ENCODE measurements at places on chromosomes 12 and 14.

DNA sequence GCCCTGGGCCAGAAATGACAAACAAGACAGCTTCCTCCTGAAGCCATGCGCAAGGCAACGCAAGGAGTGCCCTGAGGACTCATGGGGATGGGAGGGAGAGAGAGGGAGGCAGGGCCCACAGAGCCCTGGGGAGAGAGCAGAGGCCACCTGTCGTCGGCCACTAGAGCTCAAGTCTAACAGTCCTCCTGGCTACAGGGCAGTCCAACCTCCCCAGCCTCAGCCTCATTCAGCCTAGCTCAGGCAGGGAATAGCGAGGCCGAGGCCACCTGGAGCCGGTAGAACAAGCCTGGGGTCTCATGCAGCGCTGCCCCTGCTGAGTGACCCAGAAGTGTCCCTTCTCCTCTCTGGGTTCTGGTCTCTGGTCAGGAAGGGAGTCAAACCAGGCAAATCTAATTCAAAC, 69.5 kb downstream of the BCL11B start:
- DNase-seq, result no peak

DNA sequence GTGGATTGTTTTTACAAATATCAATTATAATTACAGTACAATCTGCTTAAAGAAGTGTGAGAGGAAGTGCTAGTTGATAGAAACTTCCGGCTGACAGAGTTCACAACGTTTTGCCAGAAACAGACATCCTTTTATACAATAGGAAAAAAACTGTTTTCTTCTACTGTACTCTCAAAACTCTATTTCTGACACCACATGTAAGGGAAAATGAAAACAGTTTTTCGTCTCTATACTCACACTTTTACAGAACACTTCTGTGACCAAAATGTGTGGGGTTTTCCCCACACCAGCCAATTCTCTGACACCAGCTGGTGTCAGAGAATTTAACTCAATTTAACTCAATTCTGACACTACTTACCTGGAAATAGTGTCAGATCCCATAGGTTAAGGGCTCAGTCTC, 24.2 kb upstream of the HIF1A start:
- no peak for DNase-seq

DNA sequence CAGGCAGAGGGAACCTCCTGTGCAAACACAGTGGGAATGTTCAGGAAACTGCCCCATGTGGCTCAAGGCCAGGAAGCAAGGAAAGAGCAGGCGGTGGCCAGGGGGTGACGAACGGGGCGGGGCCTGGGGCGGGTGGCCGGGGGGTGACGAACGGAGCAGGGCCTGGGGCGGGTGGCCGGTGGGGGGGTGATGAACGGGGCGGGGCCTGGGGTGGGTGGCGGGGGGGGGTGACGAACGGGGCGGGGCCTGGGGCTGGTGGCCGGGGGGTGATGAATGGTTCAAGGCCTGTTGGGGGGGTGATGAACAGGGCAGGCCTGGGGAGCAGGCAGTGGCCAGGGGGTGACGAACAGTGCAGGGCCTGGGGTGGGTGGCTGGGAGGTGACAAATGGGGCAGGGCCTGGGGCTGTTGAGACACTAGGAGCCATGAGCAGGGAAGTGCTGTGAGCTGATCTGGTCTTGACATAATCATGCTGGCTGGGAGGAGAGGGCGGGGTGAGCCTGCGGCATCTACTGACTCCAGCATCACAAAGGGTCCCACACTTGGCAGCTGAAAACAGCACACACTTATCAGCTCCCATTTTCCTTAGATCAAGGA, 62.7 kb upstream of the FBRSL1 start:
- DNase-seq, result no peak

- no peak for DNase-seq
Observed at GRCh38 chr12:51643951-51644350, 52.9 kb downstream of the SCN8A start.

GRCh38 chr12:100987552-100988521, 193.3 kb downstream of the ANO4 start:
- no peak for DNase-seq

- DNase-seq, result no peak
Observed at GRCh38 chr12:28776220-28776619, 372.9 kb upstream of the FAR2 start.

GRCh38 chr12:18262514-18262913, 1.2 kb downstream of the PIK3C2G start:
- DNase-seq, result no peak

- DNase-seq, result no peak
Observed at GRCh38 chr14:76385435-76385834, 9.5 kb downstream of the ESRRB start.

- DNase-seq, result no peak
Observed at GRCh38 chr12:45186762-45187161, 29.1 kb upstream of the ANO6 start.

- DNase-seq, result no peak
Observed at GRCh38 chr12:44835641-44836379, 40.3 kb downstream of the NELL2 start.

GRCh38 chr12:116687888-116688287, 50.0 kb downstream of the SPRING1 start:
- no peak for DNase-seq

Data from glomerular endothelial cell (primary cell).